ENCODE measurements at places on chromosomes 5 and 9. TPM values are rescaled to one million over a fixed set of nuclear protein-coding genes. Genes with fewer than 3 reads are reported as not detected.

The TSSK1B gene
- 0.10 TPM for polyA plus RNA-seq

The SHLD3 gene
- polyA plus RNA-seq = 3.9 TPM

The RAI14 gene
- polyA plus RNA-seq = 87.4 TPM

The DHX29 gene
- 37.2 TPM for polyA plus RNA-seq

The LEAP2 gene
- 7.8 TPM for polyA plus RNA-seq

The SHISAL2B gene
- not detected for polyA plus RNA-seq

Measured in left renal cortex interstitium (tissue), 4 donors.